ENCODE measurements at places on chromosomes 1 and 21.

GRCh38 chr1:115463347-115463746 is 125.3 kb upstream of the NGF start:
- DNase-seq = no peak

- no peak for DNase-seq
Measured at GRCh38 chr1:54260810-54261209, 60.8 kb downstream of the MRPL37 start.

GRCh38 chr1:112807117-112807516 is 92.0 kb upstream of the PPM1J start:
- no peak for DNase-seq

- no peak for DNase-seq
Measured at GRCh38 chr1:186231861-186232436, 143.1 kb downstream of the TPR start.

DNA sequence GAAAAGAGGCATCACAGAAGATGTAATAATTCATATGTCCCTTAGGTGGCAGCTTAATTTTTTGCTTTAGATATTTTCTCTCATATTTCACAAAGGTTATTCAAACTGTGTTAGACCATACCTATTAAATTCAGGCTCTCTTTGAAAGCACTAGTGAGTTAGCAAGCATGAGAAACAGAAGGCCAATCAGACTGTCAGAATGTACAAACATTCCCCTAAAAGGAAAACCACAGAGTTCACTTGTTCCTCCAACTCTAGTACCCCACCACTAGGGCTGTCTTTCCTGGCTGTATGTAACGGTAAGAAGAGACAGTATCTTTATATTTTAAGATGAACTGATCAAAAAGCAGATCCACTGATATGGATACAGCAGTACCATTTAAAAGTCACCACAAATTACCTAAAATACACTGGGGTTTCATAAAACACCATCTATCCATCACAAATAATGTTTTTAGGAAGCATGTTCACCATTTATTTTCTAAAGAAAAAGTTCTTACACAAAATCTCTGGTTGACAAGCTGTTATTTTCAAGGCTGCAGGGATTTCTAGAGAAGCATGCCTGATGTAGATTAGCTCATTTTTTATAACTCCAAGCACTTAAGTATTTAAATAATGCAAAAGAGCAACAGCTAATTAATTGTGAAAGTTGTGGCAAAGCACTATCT is 1.8 kb downstream of the ARPC5 start:
- DNase-seq = no peak

DNA sequence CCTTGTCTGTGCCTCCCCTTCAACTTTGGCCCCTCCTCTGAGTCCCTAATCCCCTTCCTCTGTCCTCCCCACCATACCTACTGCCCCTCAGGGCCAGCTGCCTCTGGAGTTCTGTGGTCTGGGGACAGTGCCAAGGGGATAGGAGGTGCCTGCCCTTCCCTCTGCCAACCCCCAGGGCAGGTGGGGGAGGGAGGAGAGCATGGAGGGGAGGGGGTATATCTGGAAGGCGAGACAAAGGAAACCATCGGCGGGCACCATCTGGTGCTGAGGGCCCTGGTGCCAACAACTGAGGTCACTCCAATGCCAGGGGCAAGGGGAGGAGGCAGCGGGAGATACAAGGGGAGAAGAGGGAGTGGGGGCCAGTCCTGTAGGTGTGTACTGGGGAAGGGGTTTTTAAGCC is 9.6 kb downstream of the RAB25 start:
- no peak for DNase-seq

DNA sequence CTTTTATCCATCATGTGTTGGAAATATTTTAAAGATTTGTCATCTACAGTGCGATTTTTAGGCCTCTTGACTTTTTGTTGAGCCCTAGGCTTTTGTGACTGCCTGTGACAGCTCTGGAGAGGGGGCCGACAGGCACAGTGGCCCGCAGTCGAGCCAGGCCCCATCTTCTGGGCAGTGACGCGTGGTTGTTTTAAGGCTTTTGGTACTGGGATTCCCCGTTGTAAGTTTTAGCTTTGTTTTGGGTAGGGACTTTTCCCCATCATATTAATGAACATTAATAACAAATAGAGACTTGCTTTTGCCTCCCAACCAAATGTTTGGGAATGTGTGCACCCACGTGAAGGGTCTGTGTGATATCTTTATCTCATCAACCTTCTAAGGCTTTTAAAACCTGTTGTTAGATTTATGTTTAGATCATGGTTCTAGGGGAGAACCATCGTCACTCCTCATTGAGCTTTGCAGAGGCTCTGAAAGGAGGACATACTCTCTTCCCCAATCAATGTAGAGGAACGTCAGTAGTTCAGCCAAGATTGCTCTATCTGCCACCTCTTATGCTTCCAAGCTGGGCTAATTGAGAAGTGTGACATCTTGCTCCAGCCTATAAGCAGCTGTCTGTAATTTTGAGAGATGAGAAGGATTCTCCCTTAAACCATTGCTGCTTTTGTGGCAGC is 34.6 kb downstream of the MAPKAPK2 start:
- no peak for DNase-seq

GRCh38 chr1:102861247-102861646 is 247.1 kb downstream of the COL11A1 start:
- no peak for DNase-seq

DNA sequence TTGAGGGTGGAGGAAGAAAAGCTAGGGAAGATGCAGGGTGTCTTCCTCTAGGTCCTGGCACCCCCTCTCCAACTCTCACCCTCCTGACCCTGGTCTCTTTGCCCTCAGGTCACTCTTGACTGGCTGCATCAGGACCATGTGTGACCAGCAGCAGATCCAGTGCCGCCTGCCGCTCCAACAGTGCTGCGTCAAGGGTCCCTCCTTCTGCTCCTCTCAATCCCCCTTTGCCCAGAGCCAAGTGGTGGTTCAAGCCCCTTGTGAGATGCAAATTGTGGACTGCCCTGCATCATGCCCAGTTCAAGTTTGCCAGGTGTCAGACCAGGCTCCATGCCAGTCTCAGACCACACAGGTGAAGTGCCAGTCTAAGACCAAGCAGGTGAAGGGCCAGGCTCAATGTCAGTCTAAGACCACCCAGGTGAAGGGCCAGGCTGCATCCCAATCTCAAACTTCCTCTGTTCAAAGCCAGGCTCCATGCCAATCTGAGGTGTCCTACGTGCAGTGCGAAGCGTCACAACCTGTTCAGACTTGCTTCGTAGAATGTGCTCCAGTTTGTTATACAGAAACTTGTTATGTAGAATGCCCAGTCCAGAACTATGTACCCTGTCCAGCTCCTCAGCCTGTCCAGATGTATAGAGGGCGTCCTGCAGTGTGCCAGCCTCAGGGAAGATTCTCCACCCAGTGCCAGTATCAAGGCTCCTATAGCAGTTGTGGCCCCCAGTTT is 1.8 kb downstream of the KPRP start:
- DNase-seq = no peak

DNA sequence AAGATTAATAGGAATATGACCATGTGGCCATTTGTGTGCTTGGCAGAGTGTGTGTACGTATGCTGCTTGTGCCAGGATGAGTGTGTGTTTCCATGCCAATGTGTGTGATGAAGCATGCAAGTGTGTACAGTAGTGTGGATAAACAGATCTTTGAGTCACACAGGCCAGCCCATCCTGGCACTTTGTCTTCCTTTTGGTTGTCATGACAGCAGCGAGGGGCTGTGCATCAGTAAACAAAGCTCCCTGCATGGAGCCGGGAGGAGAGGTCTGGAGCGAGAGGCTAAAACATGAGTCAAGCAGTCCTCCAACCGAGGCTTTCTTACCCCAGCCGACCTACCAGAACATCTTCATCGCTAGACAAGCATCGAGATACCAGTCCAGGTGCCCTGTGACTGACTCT is 221.2 kb downstream of the CACNA1E start:
- no peak for DNase-seq
